CD4-positive, CD25-positive, alpha-beta regulatory T cell (primary cell): ENCODE measurements at places on chromosomes 12 and 14.
A peak's percentile ranks its signal among the peaks of the same experiment; 100 is the strongest.

- H3K27ac ChIP-seq: no peak overlapping the region
- no peaks in the 10 kb centered on the region for H3K36me3 ChIP-seq
- H3K4me3 ChIP-seq: no peak overlapping the region
- H3K4me1 ChIP-seq: no peaks in the 10 kb centered on the region
- H3K27me3 ChIP-seq: no peaks in the 10 kb centered on the region
These were observed 55.4 kb upstream of the DDX11 start for GRCh38 chr12:31018106-31018789.

GRCh38 chr14:52108823-52109222 lies 40.0 kb upstream of the NID2 start:
- H3K4me3 ChIP-seq: no peak overlapping the region
- H3K27ac ChIP-seq: no peak overlapping the region
- no peaks in the 10 kb centered on the region for H3K36me3 ChIP-seq
- H3K27me3 ChIP-seq: peaks cover 2% of the 10 kb centered on the region
- no peaks in the 10 kb centered on the region for H3K4me1 ChIP-seq
- no peak for DNase-seq

DNA sequence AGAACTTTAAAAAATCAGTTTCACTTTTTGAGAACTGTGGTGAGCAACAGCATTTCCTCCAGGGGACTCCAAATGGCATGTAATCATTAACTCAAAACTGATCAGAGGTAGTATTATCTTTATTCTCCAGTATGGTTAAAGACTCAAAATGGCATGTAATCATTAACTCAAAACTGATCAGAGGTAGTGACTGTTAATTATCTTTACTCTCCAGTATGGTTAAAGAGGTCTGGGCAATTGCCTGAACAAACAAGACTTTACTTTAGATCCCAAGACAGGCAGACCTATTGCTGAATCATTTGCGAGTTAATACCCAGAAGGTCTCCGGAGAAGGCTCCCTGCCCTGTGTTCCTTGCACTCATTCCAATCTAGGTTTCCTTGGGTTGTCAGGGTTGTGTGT lies 6.6 kb upstream of the ACADS start:
- no peaks in the 10 kb centered on the region for H3K27me3 ChIP-seq
- H3K27ac ChIP-seq: no peak overlapping the region
- H3K36me3 ChIP-seq: peaks cover 66% of the 10 kb centered on the region
- no peak for DNase-seq
- peaks cover under 1% of the 10 kb centered on the region for H3K4me1 ChIP-seq

DNA sequence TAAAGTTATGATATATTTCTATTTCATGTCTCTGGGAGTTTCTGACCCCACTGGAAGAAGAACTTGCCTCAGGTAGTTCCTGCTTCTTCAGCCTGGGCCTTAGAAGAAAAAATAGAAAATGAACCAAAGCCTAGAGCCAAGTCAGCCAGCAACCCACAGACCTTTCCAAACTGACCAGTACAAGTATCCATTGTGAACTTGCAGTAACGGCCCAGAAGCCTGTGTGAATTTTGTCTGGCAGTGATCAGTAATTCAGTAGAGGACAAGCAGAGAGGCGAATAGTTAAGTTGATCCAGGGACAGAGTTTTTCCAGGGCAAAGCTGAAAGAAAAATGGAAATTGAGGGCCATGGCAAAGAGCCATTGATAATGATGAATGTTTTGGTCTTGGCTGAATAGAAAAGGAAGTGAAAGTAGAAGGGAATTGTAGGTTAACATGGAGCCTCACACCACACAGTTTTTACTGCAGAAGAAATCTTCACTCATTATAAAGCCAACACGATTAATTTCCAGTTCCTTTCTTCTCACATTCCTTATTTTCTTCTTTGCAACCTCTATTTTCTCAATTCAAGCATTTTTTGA lies 311.8 kb downstream of the BTG1 start:
- no peaks in the 10 kb centered on the region for H3K27me3 ChIP-seq
- H3K4me3 ChIP-seq: no peak overlapping the region
- no peaks in the 10 kb centered on the region for H3K36me3 ChIP-seq
- H3K4me1 ChIP-seq: no peaks in the 10 kb centered on the region

DNA sequence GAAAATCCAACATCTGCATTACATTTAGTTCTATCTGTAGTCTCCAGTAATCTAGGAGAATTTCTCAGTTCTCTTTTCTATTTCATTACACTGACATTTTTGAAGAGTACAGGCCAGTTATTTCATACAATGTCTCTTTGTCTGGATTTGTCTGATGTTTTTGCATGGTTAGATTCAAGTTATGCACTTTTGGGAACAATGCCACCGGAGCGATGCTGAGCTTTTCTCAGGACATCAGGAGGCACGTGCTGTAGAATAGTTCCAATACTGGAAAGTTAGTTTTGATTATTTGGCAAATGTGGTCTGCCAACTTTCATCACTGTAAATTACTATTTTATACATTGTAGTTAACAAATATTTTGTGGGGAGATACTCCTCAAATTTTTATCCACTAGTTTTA lies 43.1 kb downstream of the ALDH1L2 start:
- H3K27ac ChIP-seq: no peak overlapping the region
- no peak overlapping the region for H3K4me3 ChIP-seq
- no peaks in the 10 kb centered on the region for H3K36me3 ChIP-seq
- no peaks in the 10 kb centered on the region for H3K27me3 ChIP-seq
- no peak for DNase-seq
- H3K4me1 ChIP-seq: peaks cover 24% of the 10 kb centered on the region

- DNase-seq: no peak
- no peaks in the 10 kb centered on the region for H3K4me1 ChIP-seq
- no peak overlapping the region for H3K27ac ChIP-seq
- H3K4me3 ChIP-seq: no peak overlapping the region
- no peaks in the 10 kb centered on the region for H3K27me3 ChIP-seq
These were observed 58.3 kb upstream of the STXBP6 start for GRCh38 chr14:25108291-25108690.

GRCh38 chr14:59406454-59407245 lies 58.5 kb downstream of the GPR135 start:
- peaks cover 4% of the 10 kb centered on the region for H3K27me3 ChIP-seq
- H3K4me1 ChIP-seq: no peaks in the 10 kb centered on the region
- H3K36me3 ChIP-seq: no peaks in the 10 kb centered on the region

DNA sequence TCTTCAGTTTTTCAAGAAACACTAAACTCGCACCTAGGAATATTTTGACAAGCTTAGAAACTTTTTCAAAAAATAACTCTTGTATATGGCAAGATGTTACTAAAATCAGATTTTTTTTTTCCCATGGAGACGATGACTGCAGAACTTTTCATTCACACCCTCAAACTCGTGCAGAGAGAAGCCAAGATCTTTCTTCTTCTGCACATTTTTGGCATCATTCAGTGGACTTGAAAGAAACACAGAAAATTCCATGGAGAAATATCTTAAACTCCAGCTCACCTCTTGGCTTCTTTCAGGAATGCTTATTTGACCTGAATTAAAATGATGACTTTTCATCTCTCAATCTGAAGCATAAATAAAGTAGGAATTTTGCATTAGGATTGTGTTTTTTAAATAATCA lies 919.4 kb downstream of the NRXN3 start:
- DNase-seq: no peak
- no peak overlapping the region for H3K4me3 ChIP-seq
- no peaks in the 10 kb centered on the region for H3K36me3 ChIP-seq
- no peaks in the 10 kb centered on the region for H3K27me3 ChIP-seq
- no peaks in the 10 kb centered on the region for H3K4me1 ChIP-seq

- H3K4me1 ChIP-seq: peaks cover 14% of the 10 kb centered on the region
- peaks cover 16% of the 10 kb centered on the region for H3K27me3 ChIP-seq
- H3K4me3 ChIP-seq: peak overlapping the region; percentile 60
These were observed 93.1 kb upstream of the EVL start for GRCh38 chr14:99971941-99972747.

- no peaks in the 10 kb centered on the region for H3K4me1 ChIP-seq
- DNase-seq: no peak
- no peaks in the 10 kb centered on the region for H3K36me3 ChIP-seq
These were observed 93.9 kb upstream of the OVCH1 start for GRCh38 chr12:29591140-29592020.

DNA sequence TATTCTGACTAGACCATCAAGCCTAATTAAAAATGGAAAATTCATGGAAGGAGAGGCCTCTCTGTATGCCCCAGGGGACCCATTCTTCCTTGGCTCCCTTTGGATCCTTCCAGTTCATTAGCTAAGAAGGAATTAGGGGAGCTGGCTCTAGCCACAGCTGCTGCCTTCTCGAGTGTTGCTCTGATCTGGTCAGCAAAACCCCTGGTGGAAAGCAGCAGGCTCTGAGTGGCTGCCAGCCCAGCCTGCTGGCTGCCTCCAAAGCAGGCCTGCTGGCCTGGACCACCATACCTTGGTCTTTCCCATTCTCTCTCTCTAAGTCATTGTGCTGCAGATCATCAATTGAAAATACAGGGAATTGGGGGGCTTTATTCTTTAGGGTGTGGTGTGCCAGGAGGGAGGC lies 29.0 kb upstream of the AKAP6 start:
- H3K36me3 ChIP-seq: no peaks in the 10 kb centered on the region
- no peaks in the 10 kb centered on the region for H3K4me1 ChIP-seq
- H3K27ac ChIP-seq: no peak overlapping the region
- DNase-seq: no peak

- H3K36me3 ChIP-seq: no peaks in the 10 kb centered on the region
- H3K27me3 ChIP-seq: no peaks in the 10 kb centered on the region
- H3K4me3 ChIP-seq: no peak overlapping the region
- DNase-seq: no peak
- no peak overlapping the region for H3K27ac ChIP-seq
These were observed 85.8 kb downstream of the ATP23 start for GRCh38 chr12:58026897-58027891.

- H3K27me3 ChIP-seq: peaks cover 13% of the 10 kb centered on the region
- H3K36me3 ChIP-seq: no peaks in the 10 kb centered on the region
- H3K4me3 ChIP-seq: no peak overlapping the region
These were observed 200.4 kb downstream of the PTPRO start for GRCh38 chr12:15522574-15523187.

- no peaks in the 10 kb centered on the region for H3K4me1 ChIP-seq
- no peak overlapping the region for H3K4me3 ChIP-seq
- H3K27ac ChIP-seq: no peak overlapping the region
These were observed 1523.5 kb downstream of the AACS start for GRCh38 chr12:126588586-126589249.

- H3K27ac ChIP-seq: no peak overlapping the region
- no peaks in the 10 kb centered on the region for H3K36me3 ChIP-seq
- no peak for DNase-seq
- no peaks in the 10 kb centered on the region for H3K27me3 ChIP-seq
These were observed 6.0 kb downstream of the PSMB11 start for GRCh38 chr14:23047751-23048693.

- no peak for DNase-seq
- no peaks in the 10 kb centered on the region for H3K27me3 ChIP-seq
- H3K4me3 ChIP-seq: no peak overlapping the region
- H3K27ac ChIP-seq: no peak overlapping the region
These were observed 22.6 kb upstream of the PKP2 start for GRCh38 chr12:32918890-32919801.

GRCh38 chr14:54501480-54501879 lies 8.2 kb upstream of the CGRRF1 start:
- H3K36me3 ChIP-seq: no peaks in the 10 kb centered on the region
- H3K27me3 ChIP-seq: peaks cover 11% of the 10 kb centered on the region
- DNase-seq: no peak
- H3K4me3 ChIP-seq: no peak overlapping the region
- no peak overlapping the region for H3K27ac ChIP-seq

DNA sequence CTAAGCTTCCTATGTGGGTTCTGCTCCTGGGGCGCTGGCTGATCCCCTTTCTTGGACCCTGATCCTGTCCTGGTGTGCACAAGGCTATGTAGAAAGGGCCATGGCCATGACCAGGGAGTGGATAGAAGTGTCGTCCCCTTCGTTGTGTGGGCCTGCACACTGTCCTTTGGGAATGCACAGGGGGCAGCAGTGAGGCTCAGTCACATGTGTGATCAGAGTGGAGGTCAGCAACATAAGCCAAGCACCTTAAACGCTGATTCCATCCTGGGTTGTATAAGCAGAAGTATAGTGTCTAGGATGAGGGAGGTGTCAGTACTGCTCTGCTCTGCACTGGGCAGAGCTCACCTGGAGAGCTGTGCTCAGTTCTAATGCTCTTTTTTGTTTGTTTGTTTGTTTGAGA lies 48.4 kb downstream of the ESRRB start:
- H3K4me3 ChIP-seq: no peak overlapping the region
- H3K27ac ChIP-seq: no peak overlapping the region
- peaks cover 3% of the 10 kb centered on the region for H3K27me3 ChIP-seq
- DNase-seq: no peak
- no peaks in the 10 kb centered on the region for H3K36me3 ChIP-seq

DNA sequence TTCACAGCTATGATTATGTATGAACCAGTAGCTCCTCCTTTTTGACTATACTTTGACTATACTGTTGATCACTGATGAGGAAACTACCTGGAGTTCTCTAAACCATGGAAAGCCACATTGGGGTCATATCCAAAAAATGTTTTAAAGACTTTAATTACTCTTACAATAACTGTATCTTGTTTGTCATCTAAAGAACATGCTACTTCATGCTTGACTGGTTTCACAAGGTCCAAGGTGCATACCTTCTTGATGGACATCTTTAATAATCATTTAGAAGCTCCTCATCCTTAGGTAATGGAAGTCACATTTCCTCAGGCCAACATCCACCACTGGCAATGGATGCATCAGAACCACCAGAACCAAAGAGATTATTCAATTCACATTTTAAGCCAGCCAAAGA lies 29.9 kb downstream of the WASHC3 start:
- H3K27ac ChIP-seq: no peak overlapping the region
- peaks cover 61% of the 10 kb centered on the region for H3K36me3 ChIP-seq
- DNase-seq: no peak
- no peak overlapping the region for H3K4me3 ChIP-seq
- no peaks in the 10 kb centered on the region for H3K27me3 ChIP-seq
- no peaks in the 10 kb centered on the region for H3K4me1 ChIP-seq

DNA sequence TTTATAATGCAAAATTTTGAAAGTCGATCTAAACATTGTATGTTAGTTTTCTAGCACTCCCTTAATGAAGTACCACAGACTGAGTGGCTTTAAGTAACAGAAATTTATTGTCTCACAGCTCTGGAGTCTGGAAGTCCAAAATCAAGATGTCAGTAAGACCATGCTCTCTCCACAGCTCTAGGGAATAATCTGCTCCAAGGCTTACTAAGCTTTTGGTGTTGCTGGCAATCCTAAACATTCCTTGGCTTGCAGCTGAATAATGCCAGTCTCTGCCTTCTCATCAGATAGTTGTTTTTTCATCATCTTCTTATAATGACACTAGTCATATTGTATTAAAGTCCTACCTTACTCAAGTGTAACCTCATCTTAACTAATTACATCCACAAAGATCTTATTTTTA lies 102.2 kb downstream of the RASSF9 start:
- H3K4me3 ChIP-seq: no peak overlapping the region
- no peak for DNase-seq
- H3K27me3 ChIP-seq: no peaks in the 10 kb centered on the region

DNA sequence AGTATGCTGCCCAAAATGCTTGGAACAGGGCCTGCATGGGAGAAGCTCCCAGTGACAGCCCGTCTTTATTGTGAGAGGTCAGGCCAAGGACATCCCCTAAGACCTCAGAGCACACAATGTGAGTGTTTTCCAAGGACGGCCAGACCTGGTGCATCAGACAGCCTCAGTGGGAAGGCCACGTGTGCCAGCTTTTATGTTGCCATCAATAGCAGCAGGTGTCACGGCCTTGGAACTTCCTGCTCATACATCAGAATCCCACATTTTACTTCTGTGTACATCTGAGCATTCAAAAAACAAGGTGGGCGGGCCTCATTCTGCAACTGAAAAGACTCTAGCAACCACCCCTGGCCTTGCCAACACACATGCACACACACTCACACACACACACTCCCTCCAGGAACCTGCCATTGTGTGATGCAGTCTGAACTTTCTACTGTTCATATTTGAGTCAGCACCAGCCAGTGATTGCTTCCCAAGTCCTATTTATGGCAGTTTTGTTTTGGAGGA lies 753.1 kb upstream of the TBX3 start:
- H3K4me1 ChIP-seq: no peaks in the 10 kb centered on the region
- no peak overlapping the region for H3K4me3 ChIP-seq
- H3K36me3 ChIP-seq: no peaks in the 10 kb centered on the region
- no peak overlapping the region for H3K27ac ChIP-seq
- no peaks in the 10 kb centered on the region for H3K27me3 ChIP-seq
